ENCODE measurements at places on chromosomes 4 and X.
A peak's percentile ranks its signal among the peaks of the same experiment; 100 is the strongest.

GRCh38 chrX:1483843-1484637 lies 31.3 kb upstream of the ASMTL start:
- no peak for DNase-seq
- H3K4me1 ChIP-seq = no peaks in the 10 kb centered on the region
- no peaks in the 10 kb centered on the region for H3K36me3 ChIP-seq
- H3K4me3 ChIP-seq = no peak overlapping the region
- no peaks in the 10 kb centered on the region for H3K27me3 ChIP-seq

DNA sequence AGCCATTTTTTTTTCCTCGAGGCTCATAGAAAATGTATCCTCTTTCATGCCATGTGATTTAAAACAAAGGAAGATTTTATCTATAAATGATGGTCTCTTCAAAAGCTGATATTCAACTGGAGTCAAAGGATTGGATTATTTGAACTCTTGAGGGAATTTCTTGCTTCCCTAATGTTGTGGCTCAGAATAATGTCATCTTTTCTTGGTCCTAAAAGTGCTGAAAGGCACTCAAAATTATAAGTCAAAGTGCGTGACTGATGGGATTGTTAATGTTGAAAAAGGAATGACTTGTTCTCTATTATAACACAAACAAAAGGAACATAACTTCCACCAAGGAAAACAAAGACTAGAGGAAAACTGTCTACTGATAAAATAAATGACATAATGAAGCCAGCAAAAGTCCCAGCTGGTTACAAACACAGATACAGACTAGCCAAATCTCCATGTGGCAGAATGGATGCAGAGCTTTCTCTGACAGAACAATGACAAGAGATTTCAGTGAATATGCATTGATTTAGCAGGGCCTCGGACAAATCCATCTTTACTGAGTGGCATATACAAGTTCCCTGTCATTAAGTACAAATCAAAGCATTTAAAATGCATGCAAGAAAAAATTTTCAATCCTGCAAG lies 552.6 kb downstream of the GBA3 start:
- H3K4me3 ChIP-seq = no peak overlapping the region
- no peak overlapping the region for H3K27ac ChIP-seq
- DNase-seq = no peak

- H3K27me3 ChIP-seq = no peaks in the 10 kb centered on the region
- no peak overlapping the region for H3K4me3 ChIP-seq
- no peak for DNase-seq
- no peak overlapping the region for H3K27ac ChIP-seq
These were observed 42.3 kb downstream of the IDS start for GRCh38 chrX:149462849-149463248.

- DNase-seq = no peak
- no peaks in the 10 kb centered on the region for H3K36me3 ChIP-seq
- no peaks in the 10 kb centered on the region for H3K4me1 ChIP-seq
- no peak overlapping the region for H3K4me3 ChIP-seq
- H3K27ac ChIP-seq = no peak overlapping the region
These were observed 198.7 kb downstream of the TMA16 start for GRCh38 chr4:163693211-163693610.

- DNase-seq = no peak
- no peaks in the 10 kb centered on the region for H3K36me3 ChIP-seq
- H3K4me1 ChIP-seq = no peaks in the 10 kb centered on the region
- H3K27me3 ChIP-seq = no peaks in the 10 kb centered on the region
- H3K27ac ChIP-seq = peak overlapping the region; percentile 17
- peak overlapping the region; percentile 53 for H3K4me3 ChIP-seq
These were observed 840 bp downstream of the ZNF711 start for GRCh38 chrX:85244450-85245211.

DNA sequence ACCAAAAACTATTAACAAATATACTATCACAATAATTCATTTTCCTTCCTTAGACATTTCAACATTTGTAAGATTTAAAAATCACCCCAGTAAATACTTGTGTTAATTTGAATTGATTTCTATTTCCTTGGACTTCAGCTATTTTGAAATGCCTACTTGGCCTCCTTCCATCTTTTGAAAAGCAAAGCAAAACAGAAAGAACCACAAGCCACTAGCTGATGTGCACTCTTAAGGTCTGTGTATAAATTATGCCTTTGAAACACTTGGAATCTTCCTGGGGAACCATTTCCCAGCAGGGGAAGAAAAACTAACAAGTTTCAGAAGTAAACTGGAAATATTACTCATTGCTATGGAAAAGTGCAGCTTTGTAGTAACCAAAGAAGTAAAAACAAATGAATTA lies 139.8 kb downstream of the CLCN4 start:
- no peaks in the 10 kb centered on the region for H3K4me1 ChIP-seq
- no peaks in the 10 kb centered on the region for H3K36me3 ChIP-seq
- no peaks in the 10 kb centered on the region for H3K27me3 ChIP-seq
- no peak for DNase-seq
- H3K27ac ChIP-seq = no peak overlapping the region

Measured in vagina (tissue), 2 donors.